ENCODE measurements at places on chromosomes 13 and 19.
A peak's percentile ranks its signal among the peaks of the same experiment; 100 is the strongest.

DNA sequence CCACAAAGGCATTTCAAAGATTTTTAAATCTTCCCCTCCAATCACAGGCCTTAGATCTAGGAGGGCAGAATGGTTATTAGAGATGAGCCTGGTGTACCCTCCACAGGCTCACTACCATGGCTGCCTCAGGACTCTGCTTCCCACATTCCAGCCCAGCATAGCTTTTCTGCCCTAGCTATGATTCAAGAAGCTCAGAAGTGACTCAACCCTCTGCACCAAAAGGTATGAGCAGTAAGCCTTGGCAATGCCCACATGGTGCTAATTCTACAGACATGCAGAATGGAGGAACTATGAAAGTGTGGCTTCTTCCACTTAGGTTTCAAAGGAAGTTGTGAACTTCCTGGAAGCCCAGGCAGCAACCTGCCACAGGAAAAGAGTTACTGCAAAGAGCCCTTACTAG is 786.2 kb downstream of the SLITRK6 start:
- DNase-seq, result no peak

GRCh38 chr13:50494138-50494537 is 349.4 kb downstream of the DLEU7 start:
- no peak for DNase-seq

DNA sequence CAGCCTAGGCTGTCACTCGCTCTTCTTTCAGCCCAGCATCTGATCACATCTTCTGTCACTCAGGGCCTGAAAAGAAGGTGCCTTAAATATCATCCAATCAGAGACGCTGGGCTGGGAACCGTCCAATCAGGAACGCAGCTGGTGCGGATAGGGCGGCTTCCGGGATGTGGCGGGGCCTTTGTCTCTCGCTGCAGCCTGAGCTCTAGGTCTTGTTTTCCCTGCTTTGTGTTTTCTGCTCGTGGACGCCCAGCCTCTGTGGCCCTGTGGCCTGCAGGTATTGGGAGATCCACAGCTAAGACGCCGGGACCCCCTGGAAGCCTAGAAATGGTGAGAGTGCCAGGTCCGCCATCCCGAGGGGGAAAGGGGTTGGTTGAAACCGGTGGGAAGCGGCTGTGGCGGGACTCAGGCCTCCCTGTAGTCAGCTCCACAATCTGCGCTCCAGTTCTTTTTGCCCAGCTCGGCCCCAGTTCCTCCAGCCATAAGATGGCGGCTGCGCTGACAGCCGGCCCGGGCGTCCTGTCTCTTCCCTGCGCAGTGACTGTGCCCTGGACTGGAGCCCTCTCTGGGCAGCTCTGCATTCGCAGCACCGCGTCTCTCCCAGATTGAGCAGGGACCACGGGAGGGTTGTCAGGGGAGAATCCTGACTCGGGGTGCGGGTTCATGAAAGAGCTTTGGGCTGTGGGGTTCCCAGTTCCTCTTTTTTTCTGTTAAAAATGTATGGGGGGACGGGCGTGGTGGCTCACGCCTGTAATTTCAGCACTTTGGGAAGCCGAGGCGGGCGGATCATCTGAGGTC is at the start of gene ZNF85:
Gene ZNF85, plus strand, starts transcription at position 175 of the 795 bp plus-strand sequence. Its CDS starts 150 bp downstream, at position 325.
- peak; percentile 93 for DNase-seq

- DNase-seq, result no peak
These were observed 10.5 kb downstream of the OR10H3 start for GRCh38 chr19:15748239-15748638.

- DNase-seq, result no peak
These were observed 1451.5 kb downstream of the EFNB2 start for GRCh38 chr13:105083992-105084391.

- DNase-seq, result peak; percentile 58
These were observed 114.8 kb upstream of the TDRD3 start for GRCh38 chr13:60282186-60282585.
